ENCODE measurements at places on chromosomes 2 and 18.

GRCh38 chr2:26757873-26758789 is 6.0 kb upstream of the SLC35F6 start:
- peak; percentile 5 for DNase-seq

DNA sequence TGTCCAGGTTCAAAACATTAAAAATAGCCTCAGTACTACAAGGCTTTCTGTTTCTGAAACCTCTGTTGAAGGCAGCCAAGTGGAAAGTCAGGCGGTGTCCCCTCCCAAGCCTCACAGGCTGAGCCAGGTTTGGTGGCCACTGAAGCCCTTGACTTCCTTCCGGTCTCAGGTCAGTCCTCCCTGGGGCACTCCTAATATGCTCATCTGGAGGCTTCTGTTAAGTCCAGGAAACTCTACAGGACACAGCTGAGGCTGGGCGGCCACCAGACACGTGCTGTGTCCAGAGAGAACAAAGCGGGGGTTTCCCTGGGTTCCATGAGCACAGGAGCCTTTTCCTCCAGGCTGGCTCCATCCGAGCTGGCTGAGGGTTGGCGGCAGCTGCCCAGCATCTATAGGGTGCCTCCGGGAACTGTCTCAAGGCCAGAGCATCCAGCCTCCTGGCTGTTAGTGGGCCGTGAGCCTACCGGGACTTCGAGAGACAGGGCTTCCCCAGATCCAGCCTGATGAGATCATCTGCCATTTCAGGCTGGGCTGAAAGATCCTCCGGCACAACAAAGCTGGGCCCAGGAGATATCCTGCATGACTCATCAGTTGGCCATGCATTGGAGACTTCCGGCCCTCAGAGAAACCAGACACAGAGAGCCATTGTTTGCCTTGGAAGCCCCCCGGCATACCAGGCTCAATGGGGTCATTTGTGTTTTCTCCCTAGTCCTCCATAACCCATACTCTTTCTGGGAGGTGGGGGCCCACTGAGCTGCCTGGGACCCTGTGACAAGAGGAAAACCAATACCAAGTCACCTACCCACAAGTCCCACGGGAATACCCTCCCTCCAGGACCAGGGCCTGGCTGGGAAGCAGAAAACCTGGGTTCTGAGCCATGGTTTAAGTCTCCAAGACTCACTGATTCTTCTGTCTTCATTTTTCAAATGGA is 71.7 kb downstream of the HS1BP3 start:
- no peak for DNase-seq

DNA sequence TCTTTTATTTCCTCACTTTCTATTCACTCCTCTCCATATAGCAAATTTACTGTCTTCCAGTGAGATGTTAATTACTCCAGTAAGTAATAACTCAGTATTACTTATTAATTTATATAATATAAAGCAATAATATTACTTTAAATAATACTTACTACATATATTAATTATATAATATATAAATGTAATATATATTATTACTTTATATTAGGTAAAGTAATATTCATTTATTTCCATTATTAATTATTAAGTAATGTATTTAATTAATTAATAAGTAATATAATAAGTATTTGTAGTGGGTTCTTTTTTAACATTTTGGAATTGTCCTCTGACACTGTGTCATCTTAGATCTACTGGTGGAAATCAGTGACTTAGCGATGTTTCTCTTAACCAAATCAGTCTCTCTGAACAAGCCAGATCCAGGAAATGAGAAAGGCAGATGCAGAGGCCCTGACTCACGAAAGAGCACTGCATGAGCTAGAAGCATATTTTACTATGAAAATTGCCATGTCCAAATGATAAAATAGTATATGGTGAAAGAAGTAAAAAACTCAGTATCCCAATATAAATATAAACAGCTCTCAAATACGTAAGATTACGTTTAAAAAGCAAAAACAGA is 115.9 kb downstream of the DSEL start:
- no peak for DNase-seq

- peak; percentile 38 for DNase-seq
Observed at GRCh38 chr18:78304192-78305164, 675.1 kb upstream of the SALL3 start.

DNA sequence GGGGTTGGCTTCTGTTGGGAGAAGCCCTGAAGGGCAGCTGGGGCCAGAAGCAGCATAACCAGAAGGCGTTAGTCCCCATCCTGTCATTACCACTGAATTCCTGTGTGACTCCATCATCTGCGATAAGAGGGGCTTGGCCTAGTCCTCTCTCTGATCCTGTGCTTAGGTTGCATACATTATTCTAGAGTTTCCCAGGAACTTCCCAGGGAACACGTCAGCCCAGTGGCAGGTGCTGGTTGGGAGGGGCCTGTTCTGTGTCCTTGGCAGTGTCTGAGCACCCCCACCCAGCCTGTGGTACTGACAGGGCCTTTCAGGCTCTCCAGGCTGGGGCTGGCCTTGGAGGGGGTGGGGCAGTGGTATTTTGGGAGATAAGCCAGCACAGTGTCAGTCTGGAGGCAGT is 4.5 kb upstream of the TOGARAM2 start:
- no peak for DNase-seq

DNA sequence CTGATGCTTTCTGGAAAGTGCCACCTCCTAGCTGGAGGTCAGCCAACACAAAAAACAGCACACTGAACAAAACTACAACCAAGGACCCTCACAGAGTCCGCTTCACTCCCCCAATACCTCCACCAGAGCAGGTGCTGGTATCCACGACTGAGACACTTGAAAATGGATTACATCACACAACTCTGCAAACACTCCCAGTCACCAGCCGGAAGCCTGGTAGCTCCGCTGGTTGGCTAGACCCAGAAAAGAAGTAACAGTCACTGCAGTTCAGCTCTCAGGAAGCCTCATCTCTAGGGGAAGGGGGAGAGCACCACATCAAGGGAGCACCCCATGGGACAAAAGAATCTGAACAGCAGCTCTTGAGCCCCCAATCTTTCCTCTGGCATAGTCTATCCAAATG is 175.4 kb downstream of the LCLAT1 start:
- no peak for DNase-seq

DNA sequence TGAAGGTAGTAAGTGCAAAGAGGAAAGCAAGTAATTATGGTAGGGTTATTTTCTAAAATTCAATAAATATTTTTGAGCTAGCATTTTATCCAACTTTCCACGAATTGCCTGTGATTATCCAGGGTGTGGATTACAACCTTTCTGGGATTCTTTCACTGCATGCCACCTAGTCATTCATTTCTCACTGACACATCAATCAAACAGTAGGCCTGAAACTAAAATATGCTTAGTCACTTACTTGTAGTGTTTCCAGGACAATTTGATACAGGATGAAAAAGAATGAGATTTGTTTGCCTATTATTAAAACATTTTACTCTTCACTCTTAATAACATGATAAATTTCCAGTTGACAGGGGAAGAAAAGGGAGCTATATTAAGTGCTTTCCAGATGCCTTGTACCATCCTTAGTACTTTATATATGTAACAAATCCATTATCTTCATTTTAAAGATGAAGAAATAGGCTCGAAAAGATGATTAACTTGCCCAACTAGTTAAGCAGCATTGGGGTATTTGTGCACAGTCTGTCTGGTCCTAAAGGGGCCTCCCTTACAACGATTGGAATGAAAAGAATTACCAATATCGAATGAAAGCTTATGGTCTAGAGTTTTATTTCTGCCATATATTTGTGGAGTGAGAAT is 70.4 kb downstream of the KCTD1 start:
- no peak for DNase-seq

GRCh38 chr2:186984481-186984880 is 135.5 kb upstream of the ZSWIM2 start:
- peak; percentile 24 for DNase-seq

DNA sequence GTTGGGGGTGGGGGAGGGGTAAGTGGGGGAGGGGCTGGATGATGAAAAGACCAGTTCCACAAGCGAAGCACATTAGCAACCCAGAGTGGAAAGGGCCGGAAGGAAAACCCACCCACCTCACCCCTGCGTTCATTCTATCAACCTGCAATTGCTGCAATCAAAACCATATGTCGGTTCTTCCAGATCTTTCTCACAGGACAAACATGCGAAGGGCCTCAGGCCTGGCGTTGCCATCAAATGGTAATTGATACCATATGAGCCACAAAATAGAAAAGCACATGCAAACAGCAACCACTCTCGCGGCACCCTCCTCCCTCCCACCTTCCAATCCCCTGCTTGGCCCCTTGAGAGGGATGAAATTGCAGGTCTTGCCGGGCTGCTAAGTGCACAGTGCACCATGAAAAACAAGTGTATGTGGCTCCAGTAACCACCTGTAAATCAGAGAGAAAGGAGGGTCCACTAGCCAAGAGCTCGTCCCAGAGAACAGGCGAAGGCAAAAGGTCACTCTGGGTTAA is 287.5 kb downstream of the TCF4 start:
- DNase-seq: peak; percentile 98

DNA sequence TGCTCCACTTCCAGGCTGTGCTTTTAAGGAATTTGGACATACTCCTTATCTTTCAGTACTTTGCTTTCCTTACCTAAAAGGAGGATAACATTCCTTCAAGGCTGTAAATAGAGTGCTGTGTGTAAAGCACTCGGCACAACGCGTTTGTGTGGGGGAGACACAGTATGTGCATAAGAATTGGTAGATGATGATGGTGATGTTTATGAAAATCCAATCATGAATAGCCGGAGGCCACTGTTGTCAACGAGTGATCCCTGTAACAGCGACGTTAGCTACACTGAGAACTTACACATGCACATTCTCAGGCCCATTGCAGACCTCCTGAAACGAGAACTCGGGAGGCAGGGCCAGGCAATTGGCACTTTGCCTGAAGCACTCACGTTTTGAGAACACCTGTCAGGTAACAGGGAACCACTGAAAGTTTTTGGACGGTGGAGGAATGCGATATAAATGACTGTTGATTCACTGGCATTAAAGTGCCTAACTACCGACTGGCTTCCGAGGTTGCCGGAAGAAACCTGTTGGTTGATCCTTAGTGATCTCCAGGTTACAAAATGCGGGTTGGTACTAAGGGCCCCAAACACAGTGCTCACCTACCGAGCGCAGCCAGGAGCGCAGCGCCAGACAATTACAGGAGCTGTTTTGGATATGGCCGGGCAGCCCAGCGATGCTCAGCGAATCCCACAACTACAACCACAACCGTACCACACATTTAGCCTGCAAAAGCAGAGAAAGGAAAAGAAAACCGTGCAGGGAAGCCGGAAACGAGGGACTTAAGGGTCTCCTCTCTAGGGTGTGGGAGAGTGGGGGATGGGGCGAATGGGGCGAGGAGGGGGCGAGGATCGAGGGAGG is 1.0 kb upstream of the MAP4K4 start:
- DNase-seq: peak; percentile 70

DNA sequence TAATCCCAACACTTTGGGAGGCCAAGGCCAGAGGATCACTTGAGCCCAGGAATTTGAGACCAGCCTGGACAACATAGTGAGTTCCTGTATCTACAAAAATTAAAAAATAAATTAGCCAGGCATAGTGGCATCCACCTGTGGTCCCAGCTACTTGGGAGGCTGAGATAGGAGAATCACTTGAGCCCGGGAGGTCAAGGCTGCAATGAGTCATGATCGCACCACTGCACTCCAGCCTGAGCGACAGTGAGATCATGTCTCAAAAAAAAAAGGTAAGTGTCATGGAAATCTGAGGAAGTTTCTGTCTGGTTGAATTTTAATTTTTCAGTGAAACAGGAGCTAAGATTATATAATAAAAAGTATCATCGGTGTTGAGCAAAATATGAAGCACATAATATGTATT is 2.5 kb upstream of the C2orf15 start:
- DNase-seq: no peak

DNA sequence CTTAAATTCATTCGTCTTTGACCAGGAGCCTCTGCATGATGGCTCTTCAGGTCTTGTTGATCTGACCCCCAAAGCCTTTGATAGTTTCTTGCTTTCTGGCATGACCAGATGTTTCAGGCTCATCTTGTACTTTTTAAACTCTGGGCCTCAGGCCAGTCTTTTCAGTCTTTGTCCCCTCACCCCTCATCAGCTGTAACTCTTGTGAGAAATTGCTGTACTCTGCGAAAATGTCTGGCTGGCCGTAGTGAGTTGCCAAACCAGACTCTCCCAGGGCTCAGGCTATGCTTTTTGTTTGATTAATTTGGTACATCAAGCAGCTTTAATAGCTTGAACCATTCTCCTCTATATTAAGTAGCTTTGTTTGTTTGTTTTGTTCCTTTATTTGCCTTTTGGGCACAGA is 75.9 kb downstream of the BABAM2 start:
- DNase-seq: no peak

GRCh38 chr2:179898873-179899272 is 37.5 kb upstream of the ZNF385B start:
- DNase-seq: peak; percentile 54

DNA sequence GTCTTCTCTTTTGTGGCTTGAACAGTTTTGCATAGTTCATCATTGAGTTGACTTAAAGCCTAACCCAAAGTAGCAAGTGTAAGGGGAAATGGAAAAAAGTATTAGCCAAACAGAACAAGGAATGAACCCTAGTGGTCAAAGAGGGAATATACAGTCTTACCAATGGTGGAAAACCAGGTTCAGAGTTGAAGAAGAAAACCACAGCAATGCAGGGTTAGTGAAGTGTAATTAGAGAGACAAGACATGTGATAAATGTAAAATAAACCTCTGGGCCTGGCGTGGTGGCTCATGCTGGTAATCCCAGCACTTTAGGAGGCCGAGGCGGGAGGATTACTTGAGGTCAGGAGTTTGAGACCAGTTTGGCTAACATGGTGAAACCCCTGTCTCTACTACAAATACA is 2.4 kb downstream of the TTN start:
- DNase-seq: peak; percentile 9

GRCh38 chr2:217000406-217000805 is 140.5 kb upstream of the TNP1 start:
- no peak for DNase-seq

DNA sequence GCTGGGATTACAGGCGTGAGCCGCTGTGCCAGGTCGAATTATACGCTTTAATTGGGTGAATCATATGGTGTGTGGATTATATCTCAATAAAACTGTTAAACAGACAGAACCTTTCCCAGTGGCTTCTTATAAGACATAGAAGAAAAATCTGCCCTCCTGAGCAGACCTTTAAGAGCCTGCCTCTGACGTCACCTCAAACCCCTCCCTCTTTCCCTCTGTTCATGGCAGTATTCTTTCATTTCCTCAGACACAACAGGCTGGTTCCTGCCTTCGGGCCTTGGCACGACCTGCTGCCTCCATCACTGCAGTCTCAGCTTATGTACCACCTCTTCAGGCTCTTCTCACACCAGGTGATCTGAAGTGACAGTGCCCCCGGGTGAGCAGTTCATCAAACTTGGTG is 14.0 kb upstream of the PDIA6 start:
- DNase-seq: no peak

DNA sequence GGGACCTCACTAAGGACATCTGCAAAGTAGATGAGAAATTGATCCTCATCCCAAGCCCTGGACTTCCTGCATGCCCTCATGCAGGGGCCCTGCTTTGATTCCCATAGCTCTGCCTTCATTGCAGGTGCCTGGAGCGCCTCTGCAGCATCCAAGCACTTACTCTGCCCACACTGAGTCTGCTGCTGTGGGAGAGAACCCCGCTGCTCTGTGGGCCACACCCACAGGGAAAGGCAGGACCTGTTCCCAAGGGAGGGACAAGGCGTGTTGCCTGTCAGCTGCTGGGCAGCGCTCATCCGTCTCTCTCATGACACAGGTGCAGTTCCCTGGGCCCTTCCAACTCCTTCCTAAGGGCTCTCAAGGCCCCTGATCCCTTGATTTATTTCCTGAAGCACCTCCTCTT is 266.8 kb upstream of the SMIM21 start:
- peak; percentile 43 for DNase-seq

All from NCI-H69 (cell line).